Neural progenitor cell (in vitro differentiated cells): ENCODE measurements at places on chromosomes 4 and X.
A peak's percentile ranks its signal among the peaks of the same experiment; 100 is the strongest.

DNA sequence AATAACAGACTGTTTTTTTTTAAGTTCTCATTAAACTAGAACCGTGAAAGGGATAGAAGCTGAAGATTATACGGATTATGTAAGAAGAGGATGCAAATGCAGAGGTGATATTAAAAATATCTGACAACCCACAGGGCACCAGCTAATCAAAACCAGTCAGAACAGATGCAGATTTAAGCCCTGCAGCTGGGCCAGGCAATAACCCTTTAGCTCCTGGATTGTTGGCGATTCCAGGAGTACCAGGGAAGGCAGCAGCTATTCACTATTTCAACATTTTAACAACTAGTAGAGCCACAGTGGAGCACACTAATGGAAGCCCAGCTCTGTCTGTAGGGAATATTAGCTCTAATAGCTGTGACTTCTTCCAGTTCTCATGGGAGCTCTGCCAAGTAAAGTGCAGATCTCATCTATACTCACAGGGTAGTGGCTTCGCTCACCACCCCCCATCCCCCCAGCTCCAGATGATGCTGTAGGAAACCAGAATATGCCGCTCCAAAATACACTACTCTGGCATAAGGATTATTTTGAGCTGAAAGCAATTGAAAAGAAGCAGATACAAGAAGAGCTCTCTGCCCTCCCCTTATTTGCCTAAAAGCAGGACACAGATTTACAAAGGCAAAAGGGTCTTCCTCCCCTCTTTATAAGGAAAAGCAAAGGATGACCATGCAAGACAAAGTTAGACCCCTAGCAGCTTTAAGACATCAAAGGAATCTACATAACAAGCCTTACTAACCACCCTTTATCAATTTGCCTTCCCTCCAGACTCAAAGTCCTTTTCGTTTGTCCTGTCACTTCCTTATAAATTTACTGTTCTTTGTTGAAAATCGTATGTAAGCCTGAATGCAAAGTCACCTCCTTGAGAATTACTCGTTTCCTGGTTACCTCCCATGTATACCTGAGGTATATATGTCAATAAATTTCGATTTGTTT, 13.7 kb downstream of the SCD5 start:
- no peak for DNase-seq

- no peak for DNase-seq
Measured at GRCh38 chr4:10753336-10753735, 68.8 kb upstream of the CLNK start.

GRCh38 chr4:53943345-53944085, 120.9 kb downstream of the CHIC2 start:
- no peak for DNase-seq

DNA sequence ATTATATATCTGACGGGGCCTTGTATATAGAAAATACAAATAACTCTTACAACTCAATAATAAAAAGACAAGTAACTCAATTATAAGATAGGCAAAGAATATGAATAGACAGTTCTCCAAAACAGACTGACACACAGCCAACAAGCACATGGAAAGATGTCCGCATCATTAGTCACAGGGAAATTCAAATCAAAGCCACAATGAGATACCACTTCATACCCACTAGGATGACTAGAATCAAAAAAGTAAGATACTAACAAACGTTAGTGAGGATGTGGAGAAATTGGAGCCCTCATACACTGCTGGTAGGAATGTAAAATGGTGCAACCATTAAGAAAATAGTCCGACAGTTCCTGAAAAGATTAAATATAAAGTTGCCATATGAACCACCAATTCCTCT, 115.7 kb downstream of the RCHY1 start:
- no peak for DNase-seq

DNA sequence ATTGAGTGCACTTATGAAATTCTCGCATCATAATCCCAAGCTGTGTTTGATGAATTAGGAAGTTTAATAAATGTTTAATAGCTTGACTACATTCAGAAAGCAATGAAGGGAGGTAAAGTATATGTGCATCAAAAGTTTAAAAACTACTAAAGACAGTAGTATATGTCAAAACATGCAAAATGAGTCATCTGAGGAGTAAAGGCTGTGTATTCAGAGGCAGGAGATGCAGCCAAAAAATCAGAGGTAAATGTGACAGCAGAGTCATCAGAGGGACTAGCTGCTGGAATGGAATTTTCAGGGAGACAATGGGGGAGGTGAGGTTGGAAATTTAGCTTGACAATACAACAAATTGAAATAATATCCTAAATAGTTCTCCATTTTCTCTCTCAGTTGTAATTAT, 127.0 kb upstream of the FUNDC1 start:
- DNase-seq: no peak

- no peak for DNase-seq
Measured at GRCh38 chrX:63869506-63869905, 84.5 kb upstream of the ARHGEF9 start.

DNA sequence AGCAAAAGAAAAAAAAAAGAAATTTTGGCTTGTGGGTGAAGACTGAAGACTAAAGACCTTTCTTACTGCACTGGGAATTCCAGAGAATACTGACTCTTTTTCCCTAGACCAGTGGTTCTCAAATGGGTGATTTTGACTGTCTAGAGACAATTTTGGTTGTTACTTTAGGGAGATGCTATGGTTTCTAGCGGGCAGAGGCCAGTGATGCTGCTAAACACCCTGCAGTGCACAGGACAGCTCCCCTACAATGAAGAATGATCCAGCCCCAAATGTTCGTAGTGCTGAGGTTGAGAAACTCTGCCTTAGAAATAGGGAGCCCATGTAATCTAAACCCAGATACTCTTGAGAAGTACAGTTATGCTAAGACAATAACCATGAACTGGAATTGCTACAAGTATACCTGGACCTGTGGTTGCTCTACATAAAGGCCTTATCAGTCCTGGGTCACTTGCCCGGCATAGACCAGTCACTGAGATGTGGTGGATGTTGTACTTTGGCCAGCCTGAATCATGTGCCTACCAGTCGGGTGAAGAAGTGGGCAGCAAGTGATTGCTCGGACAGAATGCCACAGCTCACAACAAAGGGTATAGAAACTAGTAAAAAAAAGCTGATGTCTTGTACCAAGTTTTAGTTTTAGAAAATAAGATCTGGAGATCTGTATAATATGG, 16.0 kb downstream of the ARHGAP10 start:
- no peak for DNase-seq

DNA sequence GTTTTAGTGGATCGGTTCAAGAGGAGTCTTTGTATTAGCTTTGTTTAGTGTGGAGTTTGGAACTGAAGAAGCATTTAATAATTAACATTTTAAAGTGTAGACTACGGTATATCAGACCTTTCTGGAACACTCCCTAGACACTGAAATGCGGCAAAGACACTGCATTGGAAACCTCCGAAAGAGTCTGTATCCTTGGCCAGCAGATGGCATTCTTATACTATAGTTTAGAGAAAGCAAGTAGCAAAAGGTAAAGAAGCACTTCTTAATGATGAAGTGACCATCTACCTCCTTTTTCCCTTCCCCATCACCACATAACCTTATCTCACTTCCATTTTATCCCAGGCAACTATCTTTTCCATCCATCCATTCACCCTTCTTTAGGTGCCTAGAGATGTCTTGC, 7.6 kb downstream of the FABP2 start:
- peak; percentile 68 for DNase-seq

DNA sequence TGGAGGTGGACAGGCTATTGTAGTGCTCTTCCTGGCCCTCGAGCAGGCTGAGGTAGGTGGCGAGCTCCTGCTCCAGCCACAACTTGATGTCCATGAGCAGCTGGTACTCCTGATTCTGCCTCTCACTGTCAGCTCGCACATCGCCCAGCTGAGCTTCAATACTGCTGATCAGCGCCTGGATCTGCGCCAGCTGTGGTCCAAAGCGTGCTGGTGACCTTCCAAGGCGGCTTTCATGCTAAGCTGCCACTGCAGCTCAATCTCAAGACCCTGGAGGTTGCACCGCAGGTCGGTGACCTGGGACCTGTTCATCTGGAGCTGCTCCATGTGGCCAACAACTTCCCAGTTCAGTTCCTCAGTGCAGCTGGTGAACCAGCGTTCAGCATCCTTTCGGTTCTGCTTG, 31.2 kb downstream of the LRIT3 start:
- no peak for DNase-seq

DNA sequence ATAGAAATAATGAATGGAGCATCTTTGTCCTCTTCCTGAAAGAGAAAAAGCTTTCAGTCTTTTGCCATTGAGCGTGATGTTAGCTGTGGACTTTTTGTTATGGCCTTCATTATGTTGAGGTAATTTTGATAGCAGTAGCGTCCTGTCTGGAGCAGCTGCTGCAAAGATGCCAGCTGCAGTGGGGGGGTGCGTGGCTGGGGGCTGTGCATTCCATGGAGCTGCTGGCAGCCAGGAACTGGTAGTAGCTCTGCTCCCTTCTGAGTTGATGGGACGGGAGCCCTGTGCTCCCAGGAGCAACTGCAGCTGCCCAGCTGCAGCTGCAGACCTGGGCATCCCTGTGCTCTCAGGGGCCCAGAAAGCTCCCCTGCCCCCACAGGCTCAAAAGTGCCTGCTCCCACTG, 50.4 kb downstream of the CCDC160 start:
- no peak for DNase-seq

DNA sequence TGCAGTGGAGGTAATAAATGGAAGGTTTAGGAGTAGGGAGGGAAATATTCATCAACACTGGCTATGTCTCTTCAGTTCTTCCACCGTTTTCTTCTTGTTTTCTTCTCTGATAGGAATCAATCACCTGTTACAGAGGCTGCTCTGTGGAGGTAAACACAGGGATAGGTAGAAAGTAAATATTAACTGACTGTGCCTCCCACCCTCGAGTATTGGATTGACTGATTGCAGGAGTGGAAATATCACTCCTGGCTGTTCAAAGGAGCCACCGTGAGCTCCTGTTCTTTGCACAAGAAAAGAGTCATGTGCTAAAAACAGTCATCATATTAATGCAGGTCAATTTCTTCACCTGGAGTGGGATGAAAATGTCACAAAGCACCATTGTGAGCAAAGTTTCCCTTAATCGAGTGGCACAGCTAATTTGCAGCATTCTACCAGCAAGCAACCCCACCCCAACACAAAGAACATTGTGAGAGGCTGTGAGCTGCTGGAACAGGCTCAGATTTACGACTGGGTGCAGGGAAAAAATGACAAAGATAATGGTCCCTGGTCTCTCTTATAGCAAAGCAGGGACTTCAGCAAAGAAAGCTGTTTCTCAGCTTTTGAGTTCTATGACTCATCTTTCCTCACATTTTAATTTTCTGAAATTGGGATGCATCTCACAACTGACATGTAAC, 113.7 kb upstream of the TSPAN5 start:
- no peak for DNase-seq

DNA sequence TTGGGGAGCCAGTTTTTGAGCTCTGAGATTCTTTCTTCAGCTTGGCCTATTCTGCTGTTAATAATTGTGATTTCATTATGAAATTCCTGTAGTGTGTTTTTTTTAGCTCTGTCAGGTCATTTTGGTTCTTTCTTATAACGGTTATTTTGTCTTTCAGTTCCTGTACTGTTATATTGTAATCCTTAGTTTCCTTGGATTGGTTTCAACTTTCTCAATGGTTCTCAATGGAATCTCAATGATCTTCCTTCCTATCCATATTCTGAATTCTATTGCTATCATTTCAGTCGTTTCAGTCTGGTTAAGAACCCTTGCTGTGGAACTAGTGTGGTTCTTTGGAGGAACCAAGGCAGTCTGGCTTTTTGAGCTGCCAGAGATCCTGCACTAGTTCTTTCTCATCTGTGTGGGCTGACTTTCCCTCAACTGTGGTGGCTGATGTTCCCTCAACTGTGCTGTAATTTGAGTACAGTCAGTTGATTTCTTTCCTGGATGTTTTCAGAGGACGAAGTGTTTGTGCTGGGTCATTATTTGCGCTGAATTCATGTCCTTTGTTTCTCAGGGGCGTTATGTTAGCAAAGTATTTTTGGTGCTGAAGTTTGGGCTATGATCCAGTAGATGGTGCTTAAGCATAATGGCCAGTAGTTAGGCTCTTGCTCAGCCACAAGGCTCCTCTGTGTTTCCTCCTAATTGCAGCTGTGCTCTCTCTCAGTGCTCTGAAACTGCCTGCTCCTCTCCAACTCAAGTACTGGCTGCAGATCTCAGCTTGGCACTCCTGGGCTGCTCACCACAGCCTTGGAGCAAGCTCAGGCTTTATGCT, 27.5 kb downstream of the ENPEP start:
- no peak for DNase-seq

GRCh38 chr4:102862016-102862415, 6.8 kb upstream of the CISD2 start:
- no peak for DNase-seq

DNA sequence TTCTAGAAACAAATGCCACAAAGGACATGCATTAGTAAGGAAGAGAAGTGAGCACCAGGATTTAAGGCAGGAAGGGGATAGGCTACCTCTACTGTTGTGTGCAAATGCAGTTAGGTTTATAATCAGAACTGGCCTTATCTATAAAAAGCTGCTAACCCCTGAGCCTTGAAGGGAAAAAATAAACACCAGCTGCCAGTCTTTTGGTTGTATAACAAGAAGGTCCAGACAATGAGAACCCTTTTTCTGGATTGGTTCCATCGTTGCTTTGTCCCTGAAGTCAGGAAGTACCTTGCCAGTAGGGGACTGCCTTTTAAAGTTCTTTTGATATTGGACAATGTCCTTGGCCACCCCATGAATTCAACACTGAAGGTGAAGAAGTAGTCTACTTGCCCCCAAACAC, 126.7 kb upstream of the OTUD4 start:
- DNase-seq: no peak

- no peak for DNase-seq
Measured at GRCh38 chrX:13268874-13269273, 51.0 kb downstream of the ATXN3L start.

DNA sequence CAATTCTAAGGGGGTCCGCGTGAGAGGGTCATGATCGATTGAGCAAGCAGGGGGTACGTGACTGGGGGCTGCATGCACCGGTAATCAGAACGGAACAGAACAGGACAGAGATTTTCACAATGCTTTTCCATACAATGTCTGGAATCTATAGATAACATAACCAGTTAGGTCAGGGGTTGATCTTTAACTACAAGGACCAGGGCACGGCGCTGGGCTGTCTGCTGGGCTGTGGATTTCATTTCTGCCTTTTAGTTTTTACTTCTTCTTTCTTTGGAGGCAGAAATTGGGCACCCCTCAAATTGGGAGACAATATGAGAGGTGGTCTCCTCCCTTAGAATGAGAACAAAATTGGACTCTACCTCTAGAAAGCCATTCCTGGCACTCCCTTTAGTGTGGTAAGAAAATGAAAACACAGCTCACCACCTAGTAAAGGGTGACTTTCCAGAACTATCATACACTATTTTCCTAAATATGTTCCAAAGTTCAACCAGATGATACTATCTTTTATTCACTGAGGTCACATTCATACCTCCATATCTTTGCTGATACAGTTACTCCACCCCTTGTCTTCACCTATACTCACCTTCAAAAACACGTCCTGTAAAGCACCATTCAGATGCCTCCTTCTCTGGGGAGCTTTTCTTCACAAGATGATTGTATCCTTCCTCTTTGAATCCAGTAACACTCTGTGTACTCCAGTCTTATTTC, 1058.3 kb upstream of the SLIT2 start:
- no peak for DNase-seq

DNA sequence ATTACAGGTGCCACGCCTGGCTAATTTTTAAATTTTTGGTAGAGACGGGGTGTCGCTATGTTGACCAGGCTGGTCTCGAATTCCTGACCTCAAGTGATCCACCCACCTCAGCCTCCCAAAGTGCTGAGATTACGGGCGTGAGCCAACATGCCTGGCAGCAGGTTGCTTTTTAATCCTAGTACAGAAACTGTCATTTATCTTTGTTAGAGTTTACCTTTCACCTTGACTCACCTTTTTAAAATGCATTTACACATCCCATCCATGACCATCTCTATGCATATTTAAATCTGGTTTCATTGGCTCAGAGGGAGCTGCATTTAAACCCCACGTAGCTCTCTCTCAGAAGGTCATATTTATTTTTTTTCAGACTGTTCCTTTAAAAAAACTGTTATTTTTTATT, 31.9 kb downstream of the SLC16A2 start:
- DNase-seq: no peak
